ENCODE measurements at places on chromosomes 3 and 15. TPM values are rescaled to one million over a fixed set of nuclear protein-coding genes. Genes with fewer than 3 reads are reported as not detected.

GRCh38 chr3:31958701-31959152 is 22.3 kb downstream of the OSBPL10 start:
- DNase-seq, result no peak

GRCh38 chr3:184588776-184589175 is 27.2 kb downstream of the EPHB3 start:
- no peak for DNase-seq

GRCh38 chr3:142077859-142078500 is 71.4 kb downstream of the TFDP2 start:
- DNase-seq, result no peak

DNA sequence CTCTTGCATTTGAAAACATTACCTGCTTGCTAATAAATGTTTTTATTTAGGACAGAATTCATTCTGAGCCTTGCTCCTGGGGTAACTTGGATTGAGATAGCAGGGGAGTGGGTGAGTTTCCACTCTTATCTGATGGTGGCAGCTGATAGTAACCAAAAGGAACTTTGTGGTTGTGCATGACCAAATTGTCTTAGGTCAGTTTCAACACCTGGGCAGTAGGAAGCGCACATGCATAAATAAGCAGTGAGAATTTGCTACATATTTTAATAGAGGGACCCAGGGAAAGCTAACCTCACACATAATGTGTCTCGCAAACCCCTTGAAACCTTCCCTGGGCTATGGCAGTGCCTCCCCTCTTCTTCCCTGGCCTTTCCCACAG is 65.4 kb upstream of the XCR1 start:
- DNase-seq, result no peak

DNA sequence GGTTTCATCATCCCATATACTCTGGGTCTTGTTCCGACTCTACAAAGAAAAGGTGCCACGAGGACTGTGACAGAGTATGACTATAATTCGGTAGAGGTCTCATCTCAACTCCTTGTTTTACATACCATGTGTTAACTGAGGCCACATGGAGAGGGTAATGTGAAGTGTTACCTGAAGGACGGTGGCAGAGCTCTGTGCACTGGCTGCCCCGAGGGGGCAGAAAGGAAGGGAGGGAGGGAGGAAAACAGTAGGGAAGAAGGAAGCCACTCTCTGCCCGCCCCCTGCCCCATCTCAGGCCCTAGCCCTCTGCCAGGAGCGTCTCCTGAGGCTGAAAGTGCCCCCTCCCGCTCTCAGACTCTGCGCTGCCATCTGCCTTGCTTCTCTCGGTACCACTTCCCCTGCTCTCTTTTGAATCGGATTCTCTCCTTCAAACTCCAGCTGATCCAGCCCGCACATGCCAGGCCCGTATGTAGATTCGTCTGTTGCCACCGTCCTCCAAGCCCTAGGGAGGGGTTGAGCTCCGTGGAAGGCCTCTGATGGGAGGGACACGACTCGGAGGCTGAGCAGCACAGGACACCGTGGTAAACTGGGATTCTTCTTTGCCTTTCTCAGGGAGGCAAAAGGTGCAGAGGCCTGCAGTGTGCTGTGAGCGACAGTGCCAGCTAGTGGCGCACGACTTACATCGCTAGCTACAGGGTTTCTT is 70.5 kb upstream of the ATP10A start:
- DNase-seq, result peak; percentile 61

DNA sequence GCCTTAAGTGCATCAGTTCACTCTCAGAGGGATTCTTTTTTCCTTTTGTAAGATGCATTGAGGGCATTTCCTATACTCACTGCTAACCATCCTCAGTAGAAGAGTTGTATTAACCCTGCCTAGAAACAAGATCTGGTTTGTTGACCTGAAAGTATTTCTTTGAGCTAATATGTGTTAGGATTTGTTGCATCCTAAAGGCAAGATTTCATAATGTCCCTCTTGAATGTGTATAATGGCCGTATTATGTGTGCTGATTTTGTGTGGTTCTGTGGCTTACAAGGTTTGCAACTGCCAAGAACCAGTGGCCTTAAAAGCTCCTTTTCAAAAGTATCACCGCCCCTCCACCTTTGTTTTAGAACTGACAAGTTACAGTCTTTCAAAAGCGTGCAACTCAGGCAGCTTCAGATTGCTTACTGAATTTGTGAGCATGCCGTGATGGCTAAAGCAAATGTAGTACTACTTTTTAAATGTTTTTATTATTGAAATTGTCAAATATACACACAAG is 182.0 kb upstream of the BHLHE40 start:
- DNase-seq, result no peak

- DNase-seq, result no peak
These were observed 281.3 kb upstream of the TTC14 start for GRCh38 chr3:180320631-180321030.

- no peak for DNase-seq
These were observed 28.9 kb upstream of the OCA2 start for GRCh38 chr15:28128031-28128430.

DNA sequence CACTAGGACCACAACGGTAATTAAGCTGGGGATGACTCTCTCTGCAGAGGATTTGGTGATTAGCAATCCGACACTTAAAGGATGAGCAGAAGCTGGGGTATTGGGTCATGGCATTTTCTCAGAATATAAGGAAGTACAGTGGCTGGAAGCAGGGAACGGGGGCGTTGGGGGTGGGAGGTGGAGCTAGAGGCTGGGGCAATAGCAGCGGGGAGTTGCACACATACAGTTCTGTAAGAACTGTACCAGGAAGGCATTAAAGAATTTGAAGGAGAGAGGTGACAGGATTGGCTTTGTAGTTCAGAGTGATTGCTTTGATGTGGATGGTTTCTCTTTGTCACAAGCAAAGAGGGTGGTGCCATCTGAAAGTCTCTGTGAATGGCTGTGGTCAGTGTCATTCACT is 28.2 kb downstream of the PSMD6 start:
- no peak for DNase-seq

DNA sequence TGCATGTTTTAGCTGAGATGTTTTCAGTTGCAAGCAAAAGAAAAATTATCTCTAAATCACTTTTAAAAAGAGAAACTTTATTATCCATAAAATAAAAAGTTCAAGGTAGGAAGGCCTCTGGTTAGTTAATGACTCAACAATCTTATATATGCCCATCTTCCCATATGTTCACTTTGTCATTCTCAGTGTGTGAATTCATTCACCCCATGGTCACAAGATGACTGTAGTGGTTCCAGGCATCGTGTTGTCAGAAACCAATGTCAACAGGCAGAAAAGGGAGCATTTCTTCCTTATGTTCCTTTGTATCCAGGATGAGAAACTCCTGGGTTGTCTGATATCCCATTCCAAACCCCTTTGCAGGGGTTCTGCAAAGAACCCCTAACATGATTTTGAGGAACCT is 119.9 kb upstream of the RAP2B start:
- DNase-seq, result no peak

DNA sequence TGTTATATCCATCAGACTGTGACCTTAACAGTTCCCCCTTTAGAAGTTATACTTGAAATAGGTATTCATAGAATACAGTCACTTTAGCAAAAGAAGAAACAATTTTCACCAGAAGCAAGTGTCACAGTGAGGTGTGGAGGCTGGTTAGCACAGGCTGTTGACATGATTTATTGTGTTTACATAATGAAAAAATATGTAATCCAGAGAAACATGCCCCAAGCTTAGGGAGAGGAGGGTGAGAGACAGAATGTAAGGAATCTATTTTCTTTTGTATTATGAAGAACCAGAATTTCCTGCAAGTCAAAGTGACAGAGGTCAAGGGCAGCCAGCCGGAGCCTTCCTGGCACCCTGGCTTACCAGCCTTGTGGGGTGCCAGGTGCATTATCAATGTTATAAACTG is 4.0 kb downstream of the IL12A start:
- DNase-seq, result no peak

DNA sequence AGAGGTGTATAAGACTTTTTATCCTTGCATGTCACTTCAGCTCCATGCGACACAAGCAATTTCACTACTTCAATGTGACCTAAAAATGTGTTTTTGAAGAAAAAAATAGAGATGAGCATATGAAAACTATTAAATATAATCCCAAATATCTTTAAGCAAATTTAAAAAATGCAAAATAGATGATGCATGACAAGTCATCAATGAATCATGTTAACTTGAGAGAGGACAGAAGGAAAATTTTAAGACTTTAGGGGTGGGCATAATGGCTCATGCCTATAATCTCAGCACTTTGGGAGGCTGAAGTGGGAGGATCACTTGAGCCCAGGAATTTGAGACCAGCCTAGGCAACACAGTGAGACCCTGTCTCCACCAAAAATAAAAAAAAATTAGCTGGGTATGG is 73.3 kb downstream of the ANKRD28 start:
- no peak for DNase-seq

- no peak for DNase-seq
These were observed 23.9 kb downstream of the DPH6 start for GRCh38 chr15:35522061-35522460.

- DNase-seq, result no peak
These were observed 233.1 kb downstream of the ROBO1 start for GRCh38 chr3:79534727-79535126.

DNA sequence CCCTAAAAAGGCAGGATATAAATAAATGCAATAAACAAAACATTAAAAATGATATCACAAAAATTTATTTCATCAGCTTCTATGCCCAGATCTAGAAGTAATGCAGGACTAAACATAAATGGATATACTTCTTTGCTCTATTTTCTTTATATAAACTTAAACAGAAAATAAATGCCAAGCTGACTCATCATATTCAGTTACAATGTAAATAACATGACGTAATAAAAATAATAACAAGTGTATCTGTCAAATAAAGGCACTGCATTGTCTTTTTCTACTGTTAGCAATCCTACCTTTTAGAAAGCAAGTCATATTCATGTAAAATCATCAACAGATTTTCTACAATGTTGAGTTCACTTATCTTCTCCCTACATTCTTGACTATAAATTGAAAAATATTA is 61.6 kb downstream of the NEK10 start:
- no peak for DNase-seq

Gene CACNA2D3
- total RNA-seq, result not detected

Gene SLC28A1
- not detected for total RNA-seq

Gene PLA1A
- total RNA-seq, result not detected

Gene OIP5
- 0.72 TPM for total RNA-seq

Gene NR2E3
- not detected for total RNA-seq

Gene TUSC7
- not detected for total RNA-seq
